ENCODE measurements at places on chromosomes 4 and X.

DNA sequence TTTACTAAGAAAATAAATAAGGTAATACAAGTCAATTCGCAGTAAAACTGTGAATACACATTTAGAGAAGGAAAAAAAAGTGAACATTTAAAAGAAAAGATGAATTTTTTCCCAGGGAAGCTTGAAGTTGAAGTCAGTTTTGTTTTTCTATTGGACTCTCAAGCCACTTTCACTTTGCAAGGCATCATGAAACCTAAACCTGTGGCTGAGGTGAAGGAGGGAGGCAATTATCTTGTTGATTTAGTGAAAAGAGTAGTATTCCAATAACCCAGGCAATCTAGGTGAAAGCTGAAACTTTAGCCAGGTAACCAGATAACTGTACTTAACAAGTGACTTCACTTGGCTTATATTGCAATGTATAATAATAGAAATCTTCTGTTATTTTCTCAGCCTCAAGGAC is 138.6 kb downstream of the HDX start:
- DNase-seq: no peak

- no peak for DNase-seq
Measured at GRCh38 chr4:147247579-147247978, 233.3 kb upstream of the EDNRA start.

DNA sequence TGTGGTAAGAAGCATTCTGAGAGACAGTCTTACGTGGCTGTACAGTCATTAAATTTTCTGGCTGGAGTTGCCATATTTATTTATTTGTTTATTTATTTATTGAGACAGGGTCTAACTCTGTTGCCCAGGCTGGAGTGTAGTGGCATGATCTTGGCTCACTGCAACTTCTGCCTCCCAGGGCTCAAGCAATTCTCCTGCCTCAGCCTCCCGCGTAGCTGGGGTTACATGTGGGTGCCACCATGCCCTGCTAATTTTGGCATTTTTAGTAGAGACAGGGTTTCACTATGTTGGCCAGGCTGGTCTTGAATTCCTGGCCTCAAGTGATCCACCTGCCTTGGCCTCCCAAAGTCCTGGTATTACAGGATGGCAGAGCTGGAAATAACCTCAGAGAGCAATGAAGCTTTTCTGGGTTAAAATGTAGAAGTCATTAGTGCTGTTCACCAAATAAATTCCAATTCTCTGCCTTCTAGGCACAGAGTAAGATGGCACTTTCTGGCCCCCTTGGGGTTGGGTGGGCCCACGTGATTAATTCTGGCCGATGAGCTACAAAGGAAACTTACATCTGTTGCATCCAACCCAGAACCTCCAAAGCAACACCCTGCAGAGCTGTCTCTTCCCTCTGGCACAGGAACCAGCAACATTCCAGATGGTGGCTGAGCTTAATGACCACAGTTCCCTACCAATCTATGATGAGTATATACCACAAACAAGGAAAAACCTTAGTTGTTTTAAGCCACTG is 4.5 kb downstream of the MRFAP1 start:
- DNase-seq: no peak

DNA sequence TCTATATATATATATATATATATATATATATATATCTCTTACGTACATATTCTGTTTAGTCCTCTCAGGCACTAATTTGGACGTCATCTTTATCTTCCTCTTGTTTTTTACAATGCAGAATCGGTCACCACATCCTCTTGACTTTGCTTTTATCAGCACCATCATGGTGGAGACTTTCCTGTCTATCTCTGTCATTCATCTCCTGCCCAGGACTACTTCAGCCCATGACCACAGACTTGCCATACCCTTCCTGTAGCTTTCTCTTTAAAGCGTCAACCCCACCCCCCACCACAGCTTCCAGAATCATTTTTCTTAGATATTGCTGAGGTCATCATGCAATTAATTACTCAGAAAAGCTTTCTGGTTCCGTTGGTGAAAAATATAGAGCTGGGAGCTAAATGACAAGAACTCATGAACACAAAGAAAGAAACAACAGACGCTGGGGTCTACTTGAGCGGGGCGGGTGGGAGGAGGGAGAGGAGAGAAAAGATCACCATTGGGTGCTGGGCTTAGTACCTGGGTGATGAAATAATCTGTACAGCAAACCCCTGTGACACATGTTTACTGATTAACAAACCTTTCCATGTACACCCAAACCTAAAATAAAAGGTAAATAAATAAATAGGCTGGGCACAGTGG is 30.5 kb upstream of the PRKX start:
- DNase-seq: peak; percentile 1

GRCh38 chr4:103197765-103198110 is 405 bp downstream of the CENPE start:
- no peak for DNase-seq

GRCh38 chrX:133546441-133546840 is 131.2 kb upstream of the GPC4 start:
- DNase-seq: no peak

GRCh38 chrX:22748093-22748999 is 251.4 kb upstream of the DDX53 start:
- DNase-seq: peak; percentile 15

DNA sequence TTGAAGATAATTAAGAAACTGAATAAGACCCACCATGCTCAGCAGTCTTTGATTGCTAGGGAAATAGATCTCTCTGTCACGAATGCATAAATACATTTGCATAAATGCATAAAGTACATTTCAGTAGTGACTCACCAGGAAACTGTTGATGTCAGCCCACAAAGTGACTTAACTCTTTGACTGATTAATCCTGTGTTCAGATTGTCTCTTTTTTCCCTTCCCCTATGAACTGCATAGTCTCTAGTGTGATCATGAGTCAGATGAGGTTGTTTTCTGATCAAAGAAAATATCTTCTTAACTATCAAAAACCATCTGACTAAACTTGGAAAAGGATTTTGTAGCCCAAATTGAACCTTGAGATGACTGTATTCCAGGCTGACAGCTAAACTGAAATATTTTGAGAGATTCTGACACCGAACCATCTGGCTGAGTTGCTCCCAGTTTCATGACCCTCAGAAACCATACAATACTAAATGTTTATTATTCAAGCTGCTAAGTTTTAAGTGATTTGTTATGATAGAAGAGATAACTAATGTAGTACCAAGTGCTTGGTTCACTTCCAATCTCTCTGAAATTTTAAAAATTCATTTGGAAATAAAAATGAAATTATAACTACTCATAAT is 1381.5 kb upstream of the AGA start:
- DNase-seq: no peak

- DNase-seq: no peak
Measured at GRCh38 chr4:98529970-98530569, 128.3 kb downstream of the TSPAN5 start.

DNA sequence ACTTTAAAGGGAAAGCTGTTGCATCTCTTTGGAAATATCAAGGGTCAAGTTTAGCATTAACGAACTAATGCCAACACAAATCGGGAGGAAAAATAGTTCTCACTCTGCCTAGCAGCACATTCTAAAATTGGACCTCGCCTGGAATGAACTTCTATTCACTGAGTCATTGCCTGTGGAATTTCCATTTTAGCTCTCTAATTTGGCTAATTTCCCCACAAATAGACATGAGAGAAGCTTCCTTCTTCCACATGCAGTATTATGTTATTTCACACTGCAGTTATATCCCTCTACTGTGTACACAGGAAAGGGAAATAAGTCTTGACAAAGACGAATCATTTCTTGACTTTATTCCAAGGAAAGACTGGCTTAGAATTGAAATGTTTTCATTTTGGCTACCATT is 9.3 kb downstream of the ZXDA start:
- DNase-seq: no peak

DNA sequence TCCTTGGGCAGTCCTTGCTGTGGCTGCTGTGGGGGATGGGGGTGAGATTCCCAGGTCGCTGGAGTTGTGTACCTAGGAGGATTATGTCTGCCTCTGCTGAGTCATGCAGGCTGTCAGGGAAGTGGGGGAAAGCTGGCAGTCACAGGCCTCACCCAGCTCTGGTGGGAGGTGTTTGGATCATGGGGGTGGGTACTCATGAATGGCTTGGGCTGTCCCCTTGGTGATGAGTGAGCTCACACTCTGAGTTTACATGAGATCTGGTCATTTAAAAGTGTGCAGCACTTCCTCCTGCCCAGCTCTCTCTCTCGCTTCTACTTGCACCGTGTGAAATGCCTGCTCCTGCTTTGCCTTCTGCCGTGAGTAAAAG is 24.6 kb upstream of the PDLIM3 start:
- DNase-seq: no peak

DNA sequence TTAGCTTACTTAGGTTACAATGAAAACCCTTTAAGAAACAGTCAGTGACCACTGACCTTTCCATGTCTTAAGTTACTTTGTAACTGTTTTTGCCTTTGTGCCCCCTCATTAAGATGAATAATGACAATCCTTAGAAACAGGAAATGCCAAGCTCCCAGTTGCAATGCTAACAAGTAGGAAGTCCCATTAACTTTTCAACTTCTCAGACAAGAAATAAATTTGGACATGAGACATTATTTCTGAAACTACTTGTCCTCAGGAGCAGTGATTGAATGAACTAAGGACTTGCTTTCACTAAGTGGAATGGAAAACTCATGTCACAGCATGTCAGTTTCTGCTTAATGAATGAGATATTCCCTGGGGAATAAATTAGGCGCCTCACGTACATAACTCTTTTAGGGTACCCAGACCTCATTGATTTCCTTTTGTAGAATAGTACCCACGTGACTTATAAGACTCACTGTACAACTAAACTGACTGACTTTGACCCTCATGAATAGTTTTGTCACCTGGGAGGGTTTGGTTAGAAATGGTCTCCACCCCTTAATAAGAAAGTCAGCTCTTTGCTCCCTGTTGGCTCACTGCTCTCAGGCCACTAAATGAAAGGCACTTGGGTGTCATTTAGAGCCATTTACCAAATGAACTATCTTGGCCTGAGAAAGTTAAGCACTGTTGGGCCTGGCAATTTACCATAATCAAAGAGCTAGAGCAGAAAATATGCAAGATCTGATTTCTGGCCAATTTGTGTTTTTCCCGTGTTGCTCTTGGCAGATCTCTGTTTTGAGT is 383.9 kb downstream of the RPA4 start:
- DNase-seq: no peak

GRCh38 chrX:74248889-74249288 is 55.1 kb upstream of the ZCCHC13 start:
- no peak for DNase-seq

DNA sequence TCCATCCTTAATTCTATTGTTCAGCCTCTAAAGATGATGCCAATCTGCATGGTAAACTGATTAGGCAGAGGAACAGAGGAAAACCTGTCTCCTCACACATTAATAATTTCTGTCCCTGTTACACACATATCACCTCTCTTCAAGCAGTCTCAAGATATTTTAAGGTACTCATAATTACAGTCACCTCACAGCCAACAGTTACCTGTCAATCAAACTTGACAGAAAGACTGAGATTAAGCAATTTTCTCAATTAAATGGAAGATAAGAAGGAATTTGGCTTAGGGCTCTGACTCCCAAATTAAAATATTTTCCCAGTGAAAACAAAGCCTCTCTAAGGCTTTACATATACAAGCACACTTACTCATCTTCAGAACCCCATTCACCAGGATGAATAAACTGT is 85.2 kb downstream of the MAPK10 start:
- no peak for DNase-seq

- no peak for DNase-seq
Measured at GRCh38 chr4:24476282-24476681, 108.1 kb downstream of the DHX15 start.

DNA sequence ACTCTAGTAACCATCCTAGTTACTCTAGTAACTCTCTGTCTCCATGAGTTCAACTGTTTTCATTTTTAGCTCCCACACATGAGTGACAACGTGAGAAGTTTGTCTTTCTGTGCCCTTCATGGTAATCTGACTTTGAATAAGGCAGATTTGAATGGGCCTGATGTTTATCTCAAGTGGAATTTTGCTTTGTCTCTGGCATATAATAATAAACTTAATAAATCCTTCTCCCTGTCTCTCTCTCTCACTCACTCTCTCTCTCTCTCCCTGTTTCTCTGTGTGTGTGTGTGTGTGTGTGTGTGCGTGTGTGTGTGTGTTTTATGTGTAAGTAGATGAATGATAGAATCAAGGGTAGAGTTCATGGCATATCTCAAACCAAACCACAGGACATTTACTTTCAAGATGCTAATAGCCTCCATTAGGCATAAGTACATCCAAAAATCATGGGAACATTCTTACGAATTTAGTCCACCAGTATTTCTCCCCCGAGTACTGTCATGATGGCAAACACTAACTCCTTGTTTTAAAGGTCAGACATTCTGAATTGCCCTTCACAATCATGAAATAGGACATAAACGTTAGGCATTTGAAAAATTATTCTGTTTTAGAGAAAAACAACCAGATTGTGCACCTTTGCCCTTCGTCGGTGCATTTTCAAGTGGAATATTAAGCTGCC is 193.1 kb downstream of the SPATA18 start:
- DNase-seq: no peak

DNA sequence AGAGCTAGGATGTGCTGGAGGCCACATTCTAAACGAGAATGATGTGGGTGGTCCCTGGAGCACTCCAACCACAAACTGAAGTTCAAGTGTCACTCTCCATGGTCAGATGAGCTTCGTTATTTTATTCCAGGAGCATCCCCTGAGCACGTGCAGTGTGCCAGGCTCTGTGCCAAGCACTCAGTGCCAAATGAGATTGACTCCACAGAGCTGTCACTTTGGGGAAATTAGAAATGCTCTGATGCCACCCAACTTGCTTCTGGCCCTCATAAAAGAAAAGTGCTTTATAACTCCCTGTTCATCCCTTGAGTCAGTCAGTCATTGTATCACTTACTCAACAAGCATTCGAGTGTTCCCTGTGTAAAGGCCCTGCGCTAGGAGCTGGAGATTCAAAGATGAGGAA is 91.2 kb downstream of the RTL5 start:
- DNase-seq: no peak

- DNase-seq: no peak
Measured at GRCh38 chr4:22356987-22357596, 158.8 kb downstream of the ADGRA3 start.

GRCh38 chr4:48831532-48832030 is 693 bp downstream of the OCIAD1 start:
- DNase-seq: no peak

DNA sequence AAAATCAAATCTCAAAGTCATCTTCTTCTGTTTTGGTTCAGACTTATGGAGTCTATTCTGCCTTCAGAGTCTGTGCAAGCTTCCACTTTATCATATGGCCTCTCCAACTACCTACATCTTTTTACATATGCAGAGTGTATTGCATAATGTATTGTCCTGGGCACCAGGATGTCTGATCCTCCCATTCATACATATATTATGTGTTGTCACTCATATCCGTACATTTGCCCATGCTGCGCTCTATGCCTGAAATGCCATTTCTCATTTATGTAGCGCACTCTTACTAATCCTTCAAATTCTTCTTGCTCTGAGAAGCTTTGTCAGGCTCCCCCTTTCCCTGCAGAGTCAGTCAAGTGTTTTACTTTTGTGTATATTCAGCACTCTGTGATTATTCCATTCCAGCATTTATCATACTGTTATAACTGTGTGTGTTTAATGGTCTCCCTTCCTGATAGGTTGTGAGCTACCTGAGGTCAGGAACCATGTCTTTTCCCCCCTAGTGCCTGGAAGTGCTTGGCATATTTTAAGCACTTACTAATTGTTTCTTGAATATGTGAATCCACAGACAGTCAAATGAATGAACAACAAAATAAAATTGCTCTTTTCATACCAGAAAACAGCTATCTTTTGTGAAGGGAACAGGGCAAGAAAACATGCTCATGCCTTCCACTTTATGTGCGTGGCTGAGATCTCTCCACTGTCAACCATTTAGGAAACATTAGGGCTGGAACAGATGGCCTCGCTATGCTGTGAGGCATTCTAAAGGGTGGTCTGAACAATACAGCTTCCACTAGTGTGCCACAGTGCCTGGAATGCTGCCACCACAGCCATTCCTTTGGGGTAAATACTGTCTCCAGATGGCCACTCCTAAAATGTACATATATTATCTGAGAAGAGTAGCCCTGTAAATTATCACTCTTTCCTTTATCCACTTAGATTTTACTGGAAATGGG is 81.8 kb downstream of the GLUD2 start:
- no peak for DNase-seq
